ENCODE measurements at places on chromosomes 12 and 14.

DNA sequence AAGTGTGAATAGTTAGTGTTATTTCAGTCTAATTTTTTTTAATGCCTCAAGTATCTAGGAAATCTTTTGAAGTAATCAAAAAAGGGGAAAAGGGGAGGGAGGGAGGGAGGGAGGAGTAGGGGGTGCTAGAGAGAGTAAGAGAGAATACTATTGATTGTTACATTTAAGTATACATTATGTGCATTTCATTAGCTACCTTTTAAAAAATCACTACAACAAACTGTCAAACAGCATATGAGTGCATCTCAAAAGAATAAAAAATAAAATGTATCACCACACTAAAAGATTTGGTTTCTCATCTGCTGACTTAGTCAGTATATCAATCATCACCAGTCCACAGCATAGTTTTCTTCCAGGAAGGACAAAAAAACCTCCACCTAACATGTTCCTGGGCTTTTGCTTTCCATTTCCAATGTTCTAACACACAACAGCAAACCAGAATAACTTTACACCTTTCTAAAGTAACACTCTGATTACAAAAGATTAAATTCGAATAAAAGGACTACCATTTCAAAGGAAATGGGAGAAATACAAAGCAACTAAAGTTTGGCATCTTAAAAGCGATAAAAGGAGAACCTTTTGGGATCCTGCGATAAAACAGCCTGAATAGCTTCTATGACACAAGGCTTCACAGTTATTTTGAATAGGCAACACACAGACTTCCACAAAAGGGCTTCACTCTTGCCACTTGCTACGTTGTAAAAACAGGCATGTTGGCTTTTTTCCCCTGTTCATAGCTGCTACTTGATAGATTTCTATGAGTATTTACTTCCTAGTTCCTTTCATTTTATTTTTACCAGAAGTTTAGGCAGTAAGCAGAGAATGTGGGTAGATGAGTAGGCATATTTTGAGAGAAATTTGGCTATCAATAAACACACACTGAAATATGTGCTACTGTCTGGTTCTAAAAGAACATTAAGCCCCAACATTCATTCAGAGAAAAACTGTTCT is 160.9 kb downstream of the EPS8 start:
- no peak for DNase-seq

GRCh38 chr12:31887109-31887811 is 72.0 kb upstream of the RESF1 start:
- DNase-seq: no peak

DNA sequence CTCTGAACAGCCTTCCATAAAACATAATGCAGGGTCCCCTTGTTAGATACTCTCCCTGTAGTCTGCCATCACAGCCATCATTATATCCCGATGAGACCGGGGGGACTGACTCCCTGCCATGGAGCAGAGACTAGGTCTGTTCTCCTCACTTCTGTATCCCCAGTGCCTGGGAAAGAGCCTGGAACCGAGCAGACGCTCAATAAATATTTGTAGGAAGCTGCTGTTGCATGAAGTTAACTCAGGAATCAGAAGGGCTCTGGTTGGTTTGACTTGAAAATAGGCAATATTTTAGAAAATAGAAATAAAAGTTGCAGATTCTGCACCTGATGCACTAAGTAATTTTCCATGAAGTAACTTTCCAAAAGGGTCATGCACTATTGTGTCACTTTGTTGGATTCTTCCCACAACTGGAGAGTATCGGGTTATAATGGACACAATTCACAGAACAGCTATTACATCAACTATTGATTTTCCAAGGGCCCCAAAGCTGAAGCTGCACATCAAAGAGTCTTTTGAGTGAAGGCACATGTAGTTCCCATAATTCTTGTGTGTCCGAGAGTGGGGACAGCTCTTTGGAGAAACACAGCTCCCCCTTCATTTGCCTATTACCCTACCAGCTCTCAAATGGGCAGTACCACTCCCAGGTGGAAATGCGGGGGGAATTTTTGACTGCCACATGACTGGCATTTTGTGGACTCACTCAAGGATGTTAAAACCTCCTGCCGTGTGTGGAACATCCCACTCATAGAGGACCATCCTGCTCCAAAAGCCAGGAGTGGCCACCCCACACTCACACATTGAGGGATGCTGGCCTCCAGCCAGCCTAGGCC is 18.8 kb downstream of the CLMN start:
- DNase-seq: no peak

GRCh38 chr14:64422756-64423155 is 34.6 kb downstream of the MTHFD1 start:
- DNase-seq: no peak

- DNase-seq: no peak
Observed at GRCh38 chr14:30838351-30838750, 36.0 kb upstream of the COCH start.

GRCh38 chr14:90458536-90458935 is 61.7 kb downstream of the CALM1 start:
- DNase-seq: no peak

GRCh38 chr14:67636361-67636919 is 16.7 kb downstream of the ARG2 start:
- no peak for DNase-seq

- DNase-seq: no peak
Observed at GRCh38 chr12:22615963-22616501, 8.9 kb upstream of the ETNK1 start.

GRCh38 chr12:78494911-78495310 is 369.7 kb upstream of the SYT1 start:
- DNase-seq: no peak

DNA sequence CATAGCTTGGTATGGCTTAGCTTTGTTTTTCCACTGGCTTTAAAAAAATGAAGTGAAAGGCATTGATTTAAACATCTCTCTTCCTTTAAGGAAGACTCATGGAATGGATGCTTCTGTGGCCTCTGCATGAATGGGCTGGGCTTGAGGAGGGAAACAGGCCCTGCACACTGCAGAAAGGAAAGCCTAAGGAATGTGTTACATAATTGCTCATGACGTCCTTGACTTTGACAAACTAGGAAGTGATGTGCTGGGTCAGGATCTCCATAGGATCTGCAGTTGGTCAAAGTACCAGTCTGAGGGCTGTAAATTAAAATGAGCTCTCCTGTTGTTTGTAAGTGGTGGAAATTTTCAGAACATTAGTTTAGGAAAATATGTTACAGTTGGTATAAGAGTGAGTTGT is 12.7 kb downstream of the SAMD4A start:
- no peak for DNase-seq
